ENCODE measurements at places on chromosomes 4 and X.

DNA sequence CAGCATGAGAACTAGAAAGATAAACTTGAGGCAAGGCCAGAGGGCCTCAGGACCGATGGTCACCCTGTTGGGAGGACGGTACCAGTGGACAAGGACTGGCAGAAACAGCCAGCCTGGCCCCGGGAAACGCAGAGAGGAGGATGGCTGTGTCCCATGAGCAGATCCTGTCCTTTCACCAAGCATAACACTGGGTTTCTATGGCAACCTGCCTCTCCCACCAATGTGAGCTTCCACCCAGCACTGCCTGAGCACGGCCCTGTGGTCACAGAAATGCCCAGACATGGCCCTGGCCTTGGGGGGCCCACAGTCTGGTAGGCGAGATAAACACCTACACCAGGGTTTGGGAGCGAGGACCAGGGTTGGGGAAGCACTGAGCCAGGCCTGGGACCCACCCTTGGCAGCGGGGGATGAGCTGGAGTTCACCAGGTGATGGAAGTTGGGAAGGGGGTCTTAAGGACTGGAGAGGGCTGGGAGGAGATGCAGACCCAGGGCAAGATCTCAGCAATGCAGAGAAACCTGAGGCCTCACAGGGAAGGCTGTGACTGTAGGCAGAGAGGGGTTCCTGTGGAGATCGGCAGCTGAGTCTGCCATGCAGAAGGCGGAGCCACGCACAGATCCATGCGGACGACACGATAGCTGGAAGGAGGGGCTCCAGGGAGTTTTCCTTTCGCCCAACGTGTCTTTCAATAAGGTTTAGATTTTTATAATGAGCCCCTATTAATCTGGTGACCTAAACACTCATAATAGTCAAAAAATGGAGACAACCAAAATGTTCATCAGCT is 32.7 kb upstream of the CRMP1 start:
- no peak for DNase-seq

DNA sequence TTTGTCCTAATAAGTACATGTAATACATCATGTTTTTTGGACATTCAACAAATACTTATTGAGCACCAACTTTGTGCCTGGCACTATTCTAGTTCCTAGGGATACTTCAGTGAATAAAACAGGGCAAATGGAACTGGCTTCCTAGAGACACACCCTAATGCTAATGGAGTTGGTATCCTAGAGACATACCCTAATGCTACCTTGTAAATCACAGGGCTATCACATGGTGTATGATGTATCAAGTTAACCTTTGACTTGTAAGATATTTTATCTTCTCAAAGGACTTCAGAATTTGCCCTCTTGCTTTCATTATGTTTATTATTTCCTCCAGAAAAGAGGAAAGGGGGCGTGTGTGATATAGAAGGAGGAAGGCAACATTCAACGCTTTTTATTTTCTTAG is 10.1 kb downstream of the GK start:
- no peak for DNase-seq

DNA sequence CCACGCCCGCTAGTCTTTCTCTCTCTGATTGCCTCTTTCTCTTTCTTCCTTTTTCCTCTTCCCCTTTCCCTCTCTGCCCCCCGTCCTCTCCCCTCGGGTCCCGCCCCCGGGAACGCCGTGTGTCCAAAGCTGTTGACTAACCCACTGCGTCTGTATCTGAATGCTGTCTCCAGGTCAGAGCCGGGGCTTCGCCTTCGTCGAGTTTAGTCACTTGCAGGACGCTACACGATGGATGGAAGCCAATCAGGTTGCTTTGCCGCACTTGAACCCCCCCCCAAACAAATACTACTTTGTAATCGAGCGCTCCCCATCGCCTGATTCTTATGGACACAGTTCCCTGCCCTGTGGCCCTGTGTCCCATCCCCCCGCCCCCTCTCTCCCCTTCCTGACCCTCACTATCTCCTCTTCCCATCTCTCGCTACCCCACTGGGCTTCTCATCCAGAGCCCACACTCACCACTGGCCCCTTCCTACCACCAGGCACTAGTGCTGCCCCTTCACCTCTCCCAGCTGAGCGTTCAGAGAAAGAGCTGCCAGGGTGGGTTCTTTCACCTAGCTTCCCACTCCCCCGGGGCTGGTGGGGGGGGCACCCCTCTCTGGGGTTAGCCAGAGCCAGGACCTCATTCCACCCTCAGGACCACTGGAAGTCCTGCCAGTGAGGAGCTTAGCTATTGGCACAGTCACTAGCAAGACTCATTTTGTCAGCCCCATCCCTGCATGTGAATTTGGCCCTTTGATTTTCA is 18.6 kb upstream of the UBA1 start:
- DNase-seq: no peak

GRCh38 chr4:99817309-99817890 is 773 bp downstream of the DAPP1 start:
- peak; percentile 32 for DNase-seq

- DNase-seq: no peak
These were observed 30.2 kb upstream of the PLCXD1 start for GRCh38 chrX:250965-251364.
